Tongue (tissue), 3 donors: ENCODE measurements at places on chromosomes 2 and 18. TPM values are rescaled to one million over a fixed set of nuclear protein-coding genes. Genes with fewer than 3 reads are reported as not detected.

GRCh38 chr2:225090746-225091145, 48.5 kb upstream of the DOCK10 start:
- DNase-seq, result no peak

The CPSF3 gene
- 33.4 TPM for total RNA-seq

GRCh38 chr2:61581716-61582115, 43.6 kb upstream of the XPO1 start:
- DNase-seq, result no peak

DNA sequence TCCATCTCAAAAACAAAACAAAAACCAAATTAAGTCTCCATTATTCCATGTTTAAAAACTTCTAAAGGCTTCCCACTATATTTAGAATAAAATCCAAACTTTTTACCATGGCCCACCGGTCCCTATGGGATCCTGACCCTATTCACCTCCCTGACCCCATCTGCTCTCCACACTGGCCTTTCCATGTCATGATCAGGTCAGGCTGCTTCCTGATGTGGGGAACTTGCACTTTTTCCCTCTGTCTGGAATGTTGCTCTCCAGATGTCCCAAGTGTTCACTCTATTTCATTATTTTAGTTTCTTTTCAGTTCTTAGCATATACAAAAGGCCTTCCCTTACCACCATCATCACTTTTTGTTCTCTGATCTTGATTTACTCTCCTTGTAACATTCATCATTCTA, 7.5 kb upstream of the MTA3 start:
- no peak for DNase-seq

The CENPA gene
- total RNA-seq, result 3.1 TPM

The NDUFS1 gene
- total RNA-seq, result 265 TPM

The RFX8 gene
- 0.51 TPM for total RNA-seq

- no peak for DNase-seq
Observed at GRCh38 chr18:49019446-49020045, 68.8 kb upstream of the SMAD7 start.

DNA sequence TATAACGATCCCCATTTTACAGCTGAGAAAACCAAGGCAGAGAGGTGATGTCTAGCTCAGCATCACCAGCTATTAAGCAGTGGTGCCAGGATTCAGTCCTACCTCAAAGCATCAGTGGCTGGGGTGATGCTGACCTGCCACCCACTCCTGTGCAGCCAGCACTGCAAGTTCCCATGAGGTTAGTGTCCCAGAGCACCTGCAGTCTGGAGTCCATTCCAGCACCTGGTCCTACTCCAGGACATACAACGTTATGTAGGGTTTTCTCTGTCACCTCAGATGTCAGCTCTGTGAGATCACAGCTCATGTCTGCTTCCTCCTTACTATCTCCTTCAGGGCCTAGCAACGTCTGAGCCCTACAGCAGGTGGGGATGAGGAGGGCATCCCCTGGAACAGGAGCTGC, 328.0 kb upstream of the HS6ST1 start:
- DNase-seq, result no peak

The CCDC148 gene
- total RNA-seq, result 2.1 TPM

- no peak for DNase-seq
Observed at GRCh38 chr2:164943289-164943688, 12.0 kb downstream of the SLC38A11 start.

DNA sequence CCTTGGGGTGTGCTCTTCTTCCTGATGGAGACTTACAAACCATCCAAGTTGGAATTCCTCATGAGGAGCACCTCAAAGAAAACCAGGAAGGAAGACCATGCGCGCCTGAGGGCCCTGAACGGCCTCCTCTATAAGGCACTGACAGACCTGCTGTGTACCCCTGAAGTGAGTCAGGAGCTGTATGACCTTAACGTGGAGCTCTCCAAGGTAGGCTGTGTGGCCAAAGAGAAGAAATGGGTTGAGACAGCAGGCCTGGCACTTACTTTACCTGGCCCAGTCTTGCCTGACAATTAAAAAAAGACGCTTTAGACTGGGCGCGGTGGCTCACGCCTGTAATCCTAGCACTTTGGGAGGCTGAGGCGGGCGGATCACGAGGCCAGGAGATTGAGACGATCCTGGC, 3.1 kb downstream of the RBFA start:
- DNase-seq, result no peak

The NEU2 gene
- total RNA-seq, result not detected
